GM23248 (cell line): ENCODE measurements at places on chromosomes 12 and 14.

- no peak for DNase-seq
These were observed 182.7 kb downstream of the KTN1 start for GRCh38 chr14:55762595-55763232.

GRCh38 chr14:51504669-51505068, 147.0 kb upstream of the FRMD6 start:
- no peak for DNase-seq

- DNase-seq, result peak; percentile 34
These were observed 20.3 kb downstream of the MED13L start for GRCh38 chr12:116257215-116257614.

- DNase-seq, result no peak
These were observed 183.0 kb downstream of the MED13L start for GRCh38 chr12:116094475-116094874.

- peak; percentile 20 for DNase-seq
These were observed 11.1 kb downstream of the GLIPR1L1 start for GRCh38 chr12:75345531-75345930.

DNA sequence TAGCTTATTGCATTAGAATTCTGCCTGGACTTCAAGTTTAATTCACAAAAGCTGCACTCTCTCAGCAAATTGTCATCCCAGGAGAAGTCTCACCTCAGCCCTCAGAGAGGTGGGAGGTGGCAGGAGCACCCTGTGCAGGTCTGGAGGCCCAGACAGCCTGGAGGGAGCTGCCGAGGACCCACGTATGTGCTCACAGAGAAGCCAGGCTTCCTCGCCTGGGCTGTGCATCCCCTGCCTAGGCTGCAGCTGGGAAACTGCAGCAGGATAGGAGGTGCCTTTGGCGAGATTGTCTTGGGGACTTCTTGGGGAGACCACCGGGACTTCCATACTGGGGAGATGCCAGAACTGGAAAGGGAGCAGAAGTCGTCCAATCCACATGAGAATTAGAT, 8.8 kb downstream of the CPNE6 start:
- DNase-seq, result no peak

DNA sequence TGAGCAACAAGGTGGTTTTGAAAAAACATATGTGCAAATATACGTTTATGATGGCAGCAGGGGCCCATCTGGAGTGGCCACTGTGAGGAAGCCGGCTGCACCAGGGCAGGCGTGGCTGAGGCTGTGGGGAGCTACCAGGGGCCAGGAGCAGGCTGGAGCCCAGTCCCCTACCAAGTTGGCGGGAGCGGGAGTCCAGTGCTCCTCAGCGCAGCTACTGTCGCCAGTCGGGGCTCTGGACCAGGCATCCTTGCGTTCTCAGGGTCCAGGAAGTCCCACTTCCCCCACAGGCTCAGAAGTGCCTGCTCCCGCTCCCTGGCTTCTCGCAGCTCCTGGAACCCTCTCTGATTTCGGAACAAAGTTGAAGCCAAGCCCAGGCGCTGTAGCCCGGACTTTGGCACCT, 1377.5 kb upstream of the FLRT2 start:
- DNase-seq, result no peak

DNA sequence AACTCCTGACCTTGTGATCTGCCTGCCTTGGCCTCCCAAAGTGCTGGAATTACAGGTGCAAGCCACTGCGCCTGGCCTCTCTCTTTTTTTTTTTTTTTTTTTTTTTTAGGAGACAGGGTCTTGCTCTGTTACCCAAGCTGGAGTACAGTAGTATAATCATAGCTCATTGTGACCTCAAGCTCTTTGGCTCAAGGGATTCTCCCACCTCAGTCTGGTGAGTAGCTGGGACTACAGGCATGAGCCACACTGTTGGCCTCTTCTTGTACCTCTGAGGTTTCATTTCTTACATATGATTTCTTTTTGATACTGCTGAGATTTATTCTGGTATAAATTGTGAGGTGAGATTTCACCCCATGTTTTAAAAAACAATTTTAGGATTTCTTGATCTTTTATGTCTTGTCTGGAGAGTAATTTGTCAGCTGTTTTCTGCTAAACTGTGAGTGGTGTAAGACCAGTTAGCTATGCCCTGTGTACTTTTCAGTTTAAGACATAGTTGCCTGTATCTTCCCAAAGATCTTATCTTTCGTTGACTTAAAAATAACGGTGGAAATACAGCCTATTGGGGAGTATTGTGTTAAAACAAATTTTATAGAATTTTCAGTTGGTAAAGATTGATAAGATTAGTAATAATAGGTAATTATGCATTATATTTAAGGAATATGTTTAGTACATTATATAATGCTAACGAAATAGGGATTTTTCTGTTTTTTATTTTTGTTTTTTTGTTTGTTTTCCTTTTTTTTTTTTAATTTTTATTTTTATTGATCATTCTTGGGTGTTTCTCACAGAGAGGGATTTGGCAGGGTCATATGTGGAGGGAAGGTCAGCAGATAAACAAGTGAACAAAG, 31.7 kb downstream of the WDR20 start:
- DNase-seq, result peak; percentile 18

- no peak for DNase-seq
These were observed 15.5 kb downstream of the BCL11B start for GRCh38 chr14:99256483-99256874.
